ENCODE measurements at places on chromosomes 3 and 15. TPM values are rescaled to one million over a fixed set of nuclear protein-coding genes. Genes with fewer than 3 reads are reported as not detected.
A peak's percentile ranks its signal among the peaks of the same experiment; 100 is the strongest.

DNA sequence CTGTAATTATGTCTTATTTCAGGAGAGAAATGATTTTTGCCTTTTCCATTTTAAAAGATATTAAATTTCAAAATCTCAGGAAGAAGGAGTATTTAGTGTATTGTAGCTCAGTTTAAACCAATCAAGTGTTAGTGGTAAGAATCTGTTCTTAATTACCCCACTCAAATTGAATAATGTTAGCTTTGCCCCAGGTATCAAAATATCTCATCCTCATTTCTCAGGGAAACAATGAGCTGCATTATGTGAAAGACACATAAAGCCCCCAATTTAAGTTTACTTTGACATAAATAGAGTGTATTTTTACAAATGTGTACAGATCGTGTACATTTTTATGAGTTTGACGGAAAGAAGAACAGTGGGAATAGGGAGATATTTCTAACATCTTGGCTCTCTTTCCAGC is 317.4 kb upstream of the RARB start:
- DNase-seq, result no peak

DNA sequence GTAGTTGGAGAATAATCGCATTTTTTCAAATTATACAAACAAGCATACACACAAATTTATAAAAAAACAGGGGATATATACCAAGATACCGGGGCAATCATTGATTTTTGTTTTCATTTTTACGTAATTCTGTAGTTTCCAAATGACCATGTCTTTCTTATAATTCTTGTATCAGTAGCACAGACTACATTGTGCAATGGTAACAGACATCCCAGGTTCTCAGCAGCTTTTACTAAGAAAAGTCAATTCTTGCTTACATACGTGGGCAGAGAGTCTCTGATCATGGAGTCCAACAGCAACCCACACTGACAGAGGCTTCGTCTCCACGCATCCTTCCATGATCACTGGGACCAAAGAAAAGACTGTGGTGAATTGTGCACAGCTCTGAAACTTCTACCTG is 441.3 kb downstream of the TBL1XR1 start:
- DNase-seq, result no peak

DNA sequence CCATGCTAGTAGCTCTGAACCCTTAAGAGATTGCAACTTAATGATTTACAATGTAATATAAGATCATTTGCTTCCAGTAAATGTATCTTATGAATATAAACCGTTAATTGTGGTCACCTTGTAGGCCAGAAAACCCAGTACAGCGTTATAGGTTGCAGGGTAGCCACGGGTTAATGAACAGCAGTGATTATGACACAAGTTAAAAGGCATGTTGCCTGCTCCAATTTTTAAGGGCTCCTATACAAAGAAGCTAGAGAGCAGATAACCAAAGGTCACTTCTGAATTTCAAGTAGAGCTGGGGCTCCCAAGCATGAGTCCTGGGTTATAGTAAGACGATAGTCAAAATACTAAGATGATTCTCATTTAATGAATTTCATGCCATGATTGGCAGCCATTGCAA is 13.5 kb downstream of the GUCA1C start:
- no peak for DNase-seq

DNA sequence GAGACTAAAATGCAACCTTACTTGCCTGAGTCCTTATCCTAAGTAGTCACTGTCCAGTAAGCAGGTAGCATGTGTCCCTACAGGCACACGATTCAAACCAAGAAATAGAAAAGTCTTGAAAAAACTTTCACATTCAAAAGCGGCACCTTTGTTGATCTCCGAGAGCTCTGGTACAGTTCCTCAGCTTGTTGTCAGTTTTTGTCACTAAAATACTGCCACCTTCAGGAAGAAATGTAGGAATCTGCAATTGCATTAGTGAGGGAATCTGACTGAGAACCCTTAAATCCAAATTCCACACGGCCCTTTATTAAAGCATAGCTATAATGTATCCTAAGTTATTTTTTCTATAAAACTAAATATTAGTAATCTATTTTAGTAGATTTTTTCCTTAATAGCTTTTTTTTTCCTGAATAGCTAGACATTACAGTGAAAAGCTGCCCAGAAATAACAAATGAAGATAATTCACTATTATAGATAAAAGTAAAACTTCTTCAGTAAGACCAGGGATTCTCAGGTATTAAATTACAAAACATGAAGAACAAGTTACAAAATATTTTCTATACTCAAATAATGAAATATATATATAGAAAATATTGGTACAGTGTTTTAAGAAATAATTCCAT is 44.0 kb downstream of the CCDC54 start:
- DNase-seq, result no peak

DNA sequence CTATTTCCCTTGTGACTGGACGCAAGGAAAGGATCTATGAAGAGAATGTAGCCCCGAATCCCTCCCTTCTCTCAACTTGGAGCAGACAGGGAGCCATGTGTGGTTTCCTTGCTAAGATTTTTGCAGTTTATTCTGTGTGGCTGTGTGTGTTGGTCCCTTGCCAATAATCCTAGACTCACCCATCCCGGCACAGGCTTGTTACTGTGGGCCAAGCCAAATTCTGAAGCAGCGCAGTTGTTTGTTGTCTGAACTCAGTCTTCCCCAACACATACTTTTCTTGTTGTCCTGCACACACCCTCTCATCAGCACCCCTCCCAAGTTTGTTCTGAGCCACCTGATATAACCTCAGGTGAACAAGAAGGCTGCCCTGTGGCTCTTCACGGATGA is 193.3 kb upstream of the CTDSPL start:
- DNase-seq, result no peak

- DNase-seq, result no peak
Observed at GRCh38 chr15:39855400-39855799, 64.7 kb downstream of the GPR176 start.

CPN2 gene
- not detected for total RNA-seq

- no peak for DNase-seq
Observed at GRCh38 chr15:38283010-38283409, 30.4 kb downstream of the SPRED1 start.

DNA sequence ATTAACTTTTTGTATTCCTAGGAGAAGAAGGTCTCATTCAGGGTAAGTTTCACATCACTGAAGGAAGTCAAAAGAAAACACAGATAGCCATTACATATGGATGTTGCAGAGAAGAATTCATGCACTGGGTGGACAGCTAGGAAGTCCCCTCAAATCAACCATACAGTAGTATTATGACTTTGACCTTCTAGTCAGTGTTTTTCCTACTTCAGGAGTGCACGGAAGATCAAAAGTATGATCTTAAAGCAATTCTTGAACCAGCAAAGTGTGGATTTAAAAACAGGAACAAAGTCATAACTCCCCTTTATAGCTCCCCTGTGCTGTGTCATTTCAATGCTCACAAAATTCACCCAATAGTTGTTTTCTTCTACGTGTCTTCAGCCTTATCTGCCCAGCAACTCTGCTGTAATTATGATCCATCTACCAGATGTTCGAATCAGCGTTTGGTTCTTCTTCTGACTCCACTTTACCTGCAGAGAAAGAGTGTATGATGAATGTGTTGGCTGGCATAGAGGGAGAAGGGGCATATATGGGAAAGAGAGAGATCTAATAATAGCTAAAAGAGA is 118.1 kb upstream of the MEIS2 start:
- no peak for DNase-seq

- DNase-seq, result no peak
Observed at GRCh38 chr15:67558502-67558901, 16.0 kb downstream of the MAP2K5 start.

- no peak for DNase-seq
Observed at GRCh38 chr3:113985541-113985940, 37.7 kb downstream of the ZDHHC23 start.

DNA sequence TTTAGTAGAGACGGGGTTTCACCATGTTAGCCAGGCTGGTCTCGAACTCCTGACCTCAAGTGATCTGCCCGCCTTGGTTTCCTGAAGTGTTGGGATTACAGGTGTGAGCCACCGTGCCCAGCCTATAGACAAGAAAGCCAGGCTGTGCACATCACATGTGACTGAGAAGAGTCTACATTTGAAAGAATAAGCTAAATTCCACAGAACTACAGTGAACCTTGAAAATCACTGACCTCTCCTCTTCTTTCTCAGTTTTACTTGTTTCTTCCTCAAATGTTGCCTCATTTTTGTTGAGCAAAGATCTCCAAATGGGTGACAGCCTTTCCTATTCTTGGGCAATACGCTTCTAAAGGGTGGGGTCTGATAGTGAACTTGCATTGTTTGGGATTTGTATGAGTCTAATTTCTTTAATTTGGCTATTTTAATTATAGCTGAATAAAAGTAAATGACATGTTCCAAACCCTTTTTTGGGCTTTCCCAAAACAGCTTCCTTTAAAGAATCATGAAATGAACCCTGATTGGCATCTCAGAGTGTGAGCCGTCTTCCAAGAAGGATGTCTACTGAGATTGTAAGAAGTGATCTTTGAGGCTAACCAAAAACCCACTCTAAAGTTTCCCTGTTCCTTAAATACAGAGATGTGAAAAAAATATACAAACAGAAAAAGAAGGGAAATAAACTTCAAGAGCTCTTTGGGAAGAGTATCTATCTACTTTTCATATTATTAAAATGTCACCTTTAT is 21.6 kb upstream of the SPTBN5 start:
- DNase-seq, result no peak

DNA sequence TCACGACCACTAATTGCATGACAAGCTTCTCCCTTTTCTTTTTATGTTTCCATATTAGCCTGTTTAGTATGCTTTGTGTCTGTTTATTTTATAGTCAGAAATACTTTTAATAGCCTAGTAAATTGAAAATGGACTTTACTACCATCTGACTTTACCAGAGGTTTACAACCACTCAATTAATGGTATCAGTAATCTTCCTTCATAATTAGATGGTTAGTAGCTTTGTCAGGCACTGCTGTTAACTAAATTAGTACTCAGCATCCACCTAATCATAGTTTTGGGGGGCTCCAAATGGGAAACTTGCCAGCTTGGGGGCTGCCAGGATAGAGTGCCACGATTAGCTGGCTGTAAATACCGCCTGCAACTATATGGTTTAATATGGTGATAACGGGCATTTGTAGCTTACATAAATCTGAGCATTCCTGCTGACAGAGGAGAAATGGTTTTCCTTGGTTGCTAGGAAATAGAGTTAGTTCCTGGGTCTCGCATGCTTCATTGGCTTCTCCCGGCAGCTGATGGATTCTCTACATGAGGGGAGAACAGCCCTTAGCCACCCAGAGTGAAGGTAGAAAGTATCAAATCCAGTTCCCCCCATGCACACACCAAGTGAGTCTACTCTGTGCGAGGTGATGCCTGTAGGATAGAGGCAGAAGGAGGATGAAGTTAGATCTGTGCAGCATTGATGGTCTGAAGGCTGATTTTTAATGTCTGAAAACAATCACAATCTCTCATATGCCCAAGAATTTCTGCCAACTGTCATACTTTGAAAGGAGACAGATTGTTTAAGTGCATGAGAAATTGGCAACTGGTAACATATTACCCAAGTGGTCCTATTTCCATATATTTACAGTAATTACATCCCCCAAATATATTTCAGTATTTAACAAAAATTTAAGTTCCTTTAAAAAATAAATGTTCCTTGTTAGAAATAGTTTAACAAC is 326.6 kb upstream of the PROK2 start:
- DNase-seq, result no peak

DNA sequence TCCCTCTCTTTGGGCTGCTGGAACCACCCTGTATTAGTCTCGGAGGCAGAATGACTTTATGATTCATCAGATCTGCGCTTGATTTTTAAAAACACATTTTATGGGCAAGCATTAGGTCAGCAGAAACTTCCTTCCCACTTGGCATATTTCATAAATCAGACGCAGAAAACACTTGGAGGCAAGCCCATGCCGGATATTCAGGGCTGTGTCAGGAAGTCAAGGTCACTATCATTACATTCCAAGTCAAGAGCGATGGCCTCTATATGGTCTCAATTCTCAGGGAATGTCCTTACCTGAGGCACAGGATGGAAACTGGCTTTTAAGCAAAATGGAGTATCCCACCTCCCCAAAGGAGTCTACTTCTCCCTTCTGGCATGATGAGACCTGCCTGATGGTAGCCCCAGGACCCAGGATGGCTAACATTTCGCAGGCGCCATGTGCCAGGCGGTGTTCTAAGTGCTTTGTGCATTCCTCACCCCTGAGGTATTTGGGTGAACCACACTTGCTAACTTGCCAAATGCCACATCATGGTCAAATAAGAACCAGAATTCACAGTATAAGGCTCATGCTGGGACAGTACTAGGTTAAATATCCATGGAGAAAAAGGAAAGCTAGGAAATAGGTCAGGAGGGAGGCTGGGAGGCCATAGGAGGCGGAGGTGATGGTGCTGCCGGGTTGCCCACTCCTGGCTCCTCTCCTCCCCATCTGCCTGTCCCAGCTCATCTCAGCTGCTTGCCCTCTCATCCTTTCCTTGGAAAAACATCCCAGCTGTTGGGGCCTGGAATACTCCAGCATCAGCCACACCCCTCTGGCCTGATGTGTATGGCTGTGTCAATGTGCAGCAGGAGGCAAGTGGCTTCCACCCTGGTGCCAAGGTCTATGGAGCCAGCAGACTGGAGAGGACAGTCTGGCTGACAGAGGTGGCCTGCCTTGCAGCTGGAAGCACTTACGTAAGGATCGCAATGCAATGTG is 18.8 kb downstream of the BCL2L10 start:
- DNase-seq, result peak; percentile 99
